ENCODE measurements at places on chromosomes 3 and 15.

- DNase-seq = no peak
Observed at GRCh38 chr15:34821831-34822230, 26.5 kb upstream of the ACTC1 start.

DNA sequence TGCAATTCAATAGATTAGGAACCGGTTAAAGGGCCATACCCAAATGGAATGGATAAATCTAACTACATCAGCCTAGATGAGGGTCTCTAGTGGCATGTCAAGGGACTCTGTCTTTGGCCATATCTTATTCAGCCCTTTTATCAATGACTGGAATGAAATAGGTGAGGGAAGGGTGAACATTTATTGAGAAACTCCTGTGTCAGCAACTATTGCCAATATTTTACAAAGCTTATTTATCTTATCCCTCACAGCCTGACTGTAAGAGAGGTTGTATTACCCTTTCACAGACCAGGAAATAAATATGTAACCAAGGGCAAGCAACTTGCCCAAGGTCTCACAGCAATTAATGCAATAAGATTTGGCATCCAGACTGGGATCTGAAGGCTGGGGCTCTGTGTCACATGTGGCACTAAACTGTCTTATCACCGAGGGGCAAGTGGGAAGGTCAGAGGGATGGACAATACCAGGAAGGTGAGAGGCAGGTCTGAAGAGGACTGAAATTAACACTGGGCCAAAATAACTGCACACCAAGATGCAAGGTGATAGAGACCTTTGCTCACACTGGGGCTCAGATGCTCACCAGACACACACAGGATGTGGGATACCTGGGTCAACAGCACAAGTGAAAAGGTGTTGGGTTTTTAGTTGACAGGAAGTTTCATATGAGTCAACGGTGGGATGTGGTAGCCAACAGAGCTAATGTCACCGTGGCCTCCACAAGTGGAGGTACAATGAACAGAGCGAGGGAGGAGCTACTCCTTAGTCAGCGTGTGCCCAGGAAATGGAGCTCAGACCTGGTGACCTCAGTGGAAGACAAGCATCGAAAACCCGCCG, 261.3 kb downstream of the RPLP1 start:
- DNase-seq = no peak

GRCh38 chr15:76196269-76197231, 114.7 kb downstream of the ETFA start:
- DNase-seq = peak; percentile 48

GRCh38 chr15:71733122-71733521, 77.2 kb upstream of the NR2E3 start:
- no peak for DNase-seq

DNA sequence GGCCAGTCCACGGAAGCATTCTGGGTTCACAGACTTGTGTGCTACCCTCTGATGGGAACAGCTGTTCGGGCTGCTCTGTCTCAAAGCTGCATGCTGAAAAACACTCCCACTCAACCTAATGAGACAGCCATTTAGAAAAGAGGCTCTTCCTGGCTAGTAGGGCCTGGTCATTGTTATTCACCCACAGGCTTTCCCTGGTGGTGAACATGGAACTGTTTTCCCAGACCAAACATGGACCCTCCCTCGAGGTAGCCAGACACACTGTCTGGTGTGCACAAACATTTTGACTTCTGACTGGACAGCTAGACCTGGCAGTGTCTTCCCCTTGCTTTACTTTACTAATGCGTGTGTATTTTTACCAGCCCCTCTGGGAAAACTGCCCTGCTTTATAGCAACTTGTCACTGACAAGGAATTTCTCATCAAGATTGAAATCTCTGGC, 39.0 kb downstream of the MECOM start:
- DNase-seq = no peak

DNA sequence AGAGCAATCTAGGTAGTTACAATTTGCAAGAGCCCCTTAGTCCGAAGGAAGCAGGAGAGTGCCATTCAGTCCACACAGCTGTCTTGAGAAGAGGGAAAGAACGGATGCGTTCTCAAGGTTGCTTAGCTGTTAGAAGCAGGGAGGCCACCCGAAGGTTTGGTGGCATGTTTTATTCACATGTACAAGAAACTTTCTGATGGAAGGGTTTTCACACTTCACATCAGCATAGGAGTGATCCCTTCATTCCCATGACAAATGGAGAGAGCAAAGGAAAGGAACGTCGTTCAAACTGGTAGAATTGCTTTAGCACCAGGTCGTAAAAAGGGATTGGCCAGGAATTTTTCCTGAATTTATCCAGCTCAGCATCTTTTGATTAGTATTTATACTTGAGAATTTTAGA, 53.5 kb downstream of the TRIM71 start:
- no peak for DNase-seq

DNA sequence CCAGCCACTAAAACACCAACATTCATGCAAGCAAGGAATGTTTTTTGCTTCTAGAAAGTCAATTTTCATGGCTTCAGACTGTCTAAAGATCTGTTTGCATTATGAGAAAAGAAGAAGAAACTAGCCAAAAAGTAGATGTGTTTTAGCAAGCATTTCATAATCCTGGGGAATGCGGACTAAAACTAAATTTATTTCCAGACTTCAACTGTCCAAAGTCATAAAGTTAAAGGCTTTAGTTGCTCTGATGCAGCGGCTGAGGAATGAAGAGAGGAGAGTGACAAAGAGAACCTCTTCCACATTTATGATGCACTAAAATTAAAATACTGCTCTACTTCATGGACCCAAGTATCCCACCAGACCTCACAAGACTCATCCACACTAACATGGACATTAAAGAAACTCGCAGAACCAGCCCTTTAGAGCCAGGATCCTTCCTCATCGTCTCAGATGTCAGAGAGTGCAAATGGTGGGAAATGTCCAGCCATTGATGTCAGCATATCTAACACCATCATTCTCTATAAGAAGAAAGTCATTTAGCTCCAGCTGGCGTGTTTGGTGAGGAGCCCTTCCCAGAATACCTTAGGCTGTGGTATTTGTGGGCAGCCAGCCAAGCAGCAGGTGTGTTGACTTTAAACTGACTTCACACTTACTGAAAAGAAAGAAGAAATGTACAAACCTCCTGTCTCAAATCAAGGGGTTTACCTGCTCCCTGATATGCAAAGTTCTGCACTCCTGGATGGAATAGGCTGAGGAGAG, 17.4 kb downstream of the FYCO1 start:
- DNase-seq = no peak

- DNase-seq = no peak
Observed at GRCh38 chr3:180390313-180390712, 211.7 kb upstream of the TTC14 start.

DNA sequence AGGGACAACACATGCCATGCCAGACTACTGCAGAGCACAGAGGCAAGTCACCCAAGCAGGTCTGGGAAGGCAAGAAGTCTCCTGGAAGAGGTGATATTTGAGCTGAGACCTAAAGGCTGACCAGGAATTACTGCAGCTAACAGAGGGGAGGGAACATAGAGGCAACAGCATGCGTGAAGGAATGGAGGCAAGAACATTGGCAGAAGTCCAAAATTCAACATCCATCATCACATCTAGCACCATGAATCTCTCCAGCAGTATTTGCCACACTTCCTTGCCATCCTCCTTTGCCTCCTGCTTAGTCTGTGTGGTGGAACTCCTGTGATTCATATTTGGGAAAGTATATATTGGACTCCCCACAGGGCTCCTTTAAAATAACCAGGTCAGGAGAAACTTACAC, 870 bp upstream of the TSEN2 start:
- DNase-seq = no peak

DNA sequence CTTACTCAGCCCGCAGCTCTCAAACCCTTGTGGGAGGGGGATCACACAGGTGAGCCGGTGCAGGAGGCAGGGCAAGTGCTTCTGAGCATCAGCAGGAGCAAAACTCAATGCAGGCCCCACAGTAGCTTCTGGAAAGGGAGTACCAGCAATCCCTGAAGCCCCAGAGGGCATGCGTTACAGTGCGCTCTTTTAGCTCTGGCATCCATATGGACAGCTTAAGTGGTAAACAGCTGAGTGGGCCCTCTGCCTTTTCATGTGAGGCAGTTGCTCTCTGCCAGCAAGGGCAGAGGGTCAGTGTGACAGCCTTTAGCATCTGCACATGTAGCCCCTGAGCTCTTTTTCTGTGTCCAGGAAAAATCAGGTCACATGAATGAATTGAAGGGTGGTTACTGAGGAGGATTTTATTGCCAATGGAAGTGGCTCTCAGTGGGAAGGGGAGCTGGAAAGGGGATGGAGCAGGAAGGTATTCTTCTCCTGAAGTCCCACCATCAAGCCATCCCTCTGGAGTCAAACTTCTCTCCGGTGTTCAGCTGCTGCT, 464.3 kb upstream of the THRB start:
- DNase-seq = no peak

DNA sequence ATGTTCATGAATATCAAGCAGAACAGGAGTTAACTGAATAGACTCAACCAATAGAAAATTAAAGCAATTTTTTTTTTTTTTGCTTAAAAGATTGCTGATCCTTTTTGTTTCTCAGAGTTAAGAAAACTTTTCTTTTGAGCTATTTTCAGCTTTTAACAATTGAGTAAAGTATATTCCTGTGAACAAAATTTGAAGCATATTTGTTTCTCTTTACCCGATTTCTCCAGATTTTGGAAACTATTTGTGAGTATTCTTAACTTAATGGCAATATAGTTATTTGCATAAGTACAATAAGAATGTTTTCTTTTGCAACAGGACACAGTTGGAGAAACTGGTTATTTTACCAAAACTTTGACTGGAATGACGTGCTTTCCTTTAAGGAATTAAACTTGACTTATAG, 53.4 kb upstream of the C15orf39 start:
- no peak for DNase-seq

- DNase-seq = no peak
Observed at GRCh38 chr3:108093616-108094015, 2.8 kb upstream of the CD47 start.
